Cerebellar nuclear complex (tissue), 1 donor: ENCODE measurements at places on chromosomes 13 and 19.

DNA sequence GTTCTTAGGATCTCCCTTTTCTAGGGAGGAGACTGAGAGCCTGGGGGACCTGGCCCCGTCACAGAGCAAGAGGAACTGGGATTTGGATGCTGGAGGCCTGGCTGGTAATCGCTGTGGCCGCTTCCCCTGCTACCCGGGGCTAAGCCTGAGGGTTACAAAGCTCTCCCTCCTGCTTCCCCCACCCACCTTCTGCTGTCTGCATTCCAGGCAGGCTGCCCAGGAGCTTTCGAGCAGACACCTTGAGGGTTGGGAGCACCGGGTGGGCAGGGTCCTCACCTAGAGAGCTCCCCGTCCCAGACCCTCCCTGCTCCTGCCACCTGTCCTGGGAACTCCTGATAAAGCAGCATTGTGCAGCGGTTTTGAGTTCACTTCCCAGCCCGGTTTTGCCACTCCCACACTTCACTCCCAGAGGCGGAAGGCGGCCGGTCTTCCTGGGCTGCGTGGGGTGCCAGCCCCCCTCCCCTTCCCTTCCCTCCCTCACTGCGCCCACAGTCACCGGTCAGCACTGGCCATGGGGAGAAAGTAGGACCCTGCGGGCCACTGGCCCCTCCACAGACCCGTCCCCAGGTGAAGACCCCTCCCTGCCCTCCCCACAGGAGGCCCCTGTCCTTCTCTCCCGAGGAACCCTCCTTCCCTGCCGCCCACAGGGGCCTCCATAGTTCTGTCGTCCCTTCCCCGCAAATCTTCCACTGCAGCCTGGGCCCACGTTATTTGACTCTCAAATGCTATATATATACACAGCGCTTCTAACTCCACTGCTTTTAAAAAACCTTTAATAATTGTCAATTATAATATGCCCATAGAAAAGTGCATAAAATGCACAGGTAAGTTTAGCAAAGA is 8.1 kb downstream of the PAK4 start:
- no peak for DNase-seq

GRCh38 chr13:114072421-114072820 is 60.0 kb downstream of the RASA3 start:
- DNase-seq: no peak

DNA sequence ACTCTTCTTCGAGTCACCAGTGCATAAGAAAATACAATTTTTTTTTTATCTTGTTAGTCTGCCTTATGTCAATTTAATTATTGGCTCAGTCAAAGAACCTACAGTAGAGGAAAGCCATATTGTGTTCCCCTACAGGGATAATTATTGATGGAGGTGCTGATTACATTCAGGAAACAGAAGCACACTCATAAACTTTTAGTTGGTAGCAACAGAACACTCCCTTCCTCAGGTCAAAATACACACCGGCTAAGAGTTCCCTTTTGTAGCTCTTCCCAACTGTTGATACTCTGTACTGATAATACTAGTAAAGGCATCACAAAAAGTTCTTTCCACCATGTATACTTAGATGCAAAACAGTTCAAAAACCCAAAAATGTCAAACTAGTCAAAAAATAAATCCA is 18.4 kb downstream of the FOXO1 start:
- no peak for DNase-seq

DNA sequence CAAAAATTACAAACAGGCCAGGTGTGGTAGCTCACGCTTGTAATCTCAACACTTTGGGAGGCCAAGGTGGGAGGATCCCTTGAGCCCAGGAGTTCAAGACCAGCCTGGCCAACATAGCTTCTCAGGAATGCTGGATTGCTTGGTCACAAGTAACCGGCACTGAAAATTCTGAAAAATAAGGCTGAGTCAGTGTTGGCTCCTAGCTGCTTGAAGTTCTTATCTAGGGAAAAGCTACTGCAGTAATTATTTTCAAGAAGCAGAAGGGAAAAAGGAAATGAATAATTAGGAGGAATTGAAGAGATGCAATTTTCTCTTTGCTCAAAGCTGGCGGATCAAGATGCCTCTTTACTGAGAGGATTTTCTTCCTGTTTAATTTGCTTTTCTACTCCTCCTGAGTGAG is 75.0 kb upstream of the GTF3A start:
- no peak for DNase-seq

DNA sequence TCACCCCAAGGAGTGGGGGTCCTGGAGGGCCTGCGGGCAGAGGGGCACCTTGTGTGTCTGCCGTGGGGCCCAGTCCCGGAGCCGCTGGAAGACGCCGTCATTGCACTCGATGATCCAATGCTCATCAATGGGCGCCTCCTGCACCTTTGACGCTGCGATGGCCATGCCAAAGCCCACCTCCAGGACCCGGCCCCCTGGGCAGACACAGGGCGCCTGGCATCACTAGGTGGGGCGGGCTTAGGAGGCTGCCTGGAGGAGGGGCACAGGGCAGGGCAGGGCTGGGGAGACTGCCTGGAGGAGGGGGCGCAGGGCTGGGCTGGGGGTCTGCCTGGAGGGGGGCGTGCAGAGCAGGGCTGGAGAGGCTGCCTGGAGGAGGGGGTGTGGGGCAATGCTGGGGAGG is 1.6 kb downstream of the GAMT start:
- no peak for DNase-seq

GRCh38 chr13:48583859-48584311 is 51.0 kb upstream of the RCBTB2 start:
- no peak for DNase-seq

DNA sequence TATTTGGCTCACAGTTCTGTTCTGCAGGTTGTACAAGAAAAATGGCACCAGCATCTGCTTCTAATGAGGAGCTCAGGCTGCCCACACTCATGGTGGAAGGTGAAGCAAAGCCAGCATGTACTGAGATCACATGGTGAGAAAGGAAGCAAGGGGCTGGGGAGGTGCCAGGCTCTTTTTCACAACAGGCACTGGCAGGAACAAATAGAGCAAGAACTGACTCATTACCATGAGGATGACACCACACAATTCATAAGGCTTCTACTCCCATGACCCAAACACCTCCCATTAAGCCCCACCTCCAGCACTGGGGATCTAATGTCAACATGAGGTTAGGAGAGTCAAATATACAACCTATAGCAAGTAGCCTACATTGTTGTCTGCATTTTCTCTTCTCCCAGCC is 522.6 kb downstream of the RFC3 start:
- no peak for DNase-seq
